NCI-H1092 (cell line): ENCODE measurements at places on chromosomes 3 and 15.

GRCh38 chr15:64443747-64444621 lies 16.4 kb upstream of the ZNF609 start:
- DNase-seq = no peak

- DNase-seq = no peak
These were observed 44.8 kb downstream of the SERPINI1 start for GRCh38 chr3:167780214-167780883.

GRCh38 chr3:183193762-183194689 lies 31.5 kb upstream of the LAMP3 start:
- DNase-seq = peak; percentile 14

DNA sequence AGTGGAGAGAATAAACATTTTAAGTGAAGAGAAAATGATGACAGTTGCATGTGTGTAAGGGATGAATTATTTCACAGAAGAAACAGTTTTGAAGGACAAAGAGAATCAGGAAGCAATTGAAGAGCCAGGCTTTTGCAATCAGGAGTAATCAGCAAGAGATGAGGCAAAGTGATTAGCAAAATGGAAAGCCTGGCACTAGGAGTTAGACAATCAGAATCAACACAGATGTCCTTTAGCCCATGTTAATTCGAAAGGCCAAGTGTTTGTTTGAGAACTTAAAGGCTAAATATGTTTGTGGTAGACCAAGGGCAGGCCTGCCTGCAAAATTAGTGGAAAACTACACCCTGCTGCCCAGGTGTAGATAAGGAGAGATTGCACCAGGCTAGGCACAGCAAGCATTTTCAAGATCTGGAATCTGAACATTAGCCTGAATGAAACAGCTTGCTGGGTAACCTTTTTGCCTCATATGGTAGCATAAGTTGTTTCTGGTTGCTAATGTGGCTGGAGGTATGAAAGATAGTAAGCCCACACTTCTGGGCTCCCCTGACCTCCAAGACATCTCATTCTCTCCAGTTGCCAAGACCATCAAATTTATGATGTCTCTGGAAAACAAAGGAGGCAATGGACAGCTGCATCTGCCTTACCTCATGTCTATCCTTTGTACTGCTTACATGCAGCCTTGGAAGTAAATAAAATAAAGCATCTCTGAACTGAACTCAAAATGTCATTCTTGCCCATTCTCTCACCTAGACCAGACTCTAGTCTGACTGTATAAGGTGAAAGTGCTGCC lies 22.0 kb upstream of the LEKR1 start:
- no peak for DNase-seq

GRCh38 chr3:149796026-149796425 lies 3.7 kb upstream of the ANKUB1 start:
- no peak for DNase-seq

DNA sequence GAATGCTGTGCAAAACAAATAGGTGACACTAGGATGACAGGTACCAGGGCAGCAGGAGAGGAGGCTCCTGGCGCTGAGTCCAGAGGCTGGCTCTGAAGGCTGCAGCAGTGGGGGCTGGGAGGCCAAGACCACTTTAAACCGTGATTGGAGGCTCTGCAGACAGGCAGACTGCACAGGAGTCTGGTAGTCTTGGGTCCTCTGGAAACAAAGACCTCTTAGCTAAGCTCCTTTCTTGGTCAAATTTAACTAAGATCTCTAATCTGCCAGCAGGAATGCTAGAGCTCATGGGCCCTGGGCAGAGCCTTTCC lies 4.4 kb upstream of the MUSTN1 start:
- DNase-seq = no peak

DNA sequence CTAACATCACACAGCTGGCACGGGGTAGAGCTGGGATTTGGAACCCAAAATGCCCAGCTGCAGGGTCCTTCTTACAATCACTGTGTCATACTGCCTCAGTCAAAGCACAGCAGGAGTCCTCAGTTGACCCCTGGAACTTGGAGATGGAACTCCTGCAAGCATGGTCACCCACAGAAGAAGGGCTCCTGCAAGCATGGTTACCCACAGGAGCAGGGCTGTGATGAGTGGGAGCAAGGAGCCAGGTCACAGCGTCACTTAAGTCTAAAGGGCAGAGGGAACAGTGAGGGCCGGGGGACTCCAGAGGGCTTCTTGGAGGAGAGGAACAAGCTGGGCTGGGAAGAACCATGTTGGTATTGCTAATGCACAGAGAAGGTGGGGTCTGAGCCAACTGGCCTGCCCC lies 24.9 kb downstream of the CCDC33 start:
- DNase-seq = no peak

DNA sequence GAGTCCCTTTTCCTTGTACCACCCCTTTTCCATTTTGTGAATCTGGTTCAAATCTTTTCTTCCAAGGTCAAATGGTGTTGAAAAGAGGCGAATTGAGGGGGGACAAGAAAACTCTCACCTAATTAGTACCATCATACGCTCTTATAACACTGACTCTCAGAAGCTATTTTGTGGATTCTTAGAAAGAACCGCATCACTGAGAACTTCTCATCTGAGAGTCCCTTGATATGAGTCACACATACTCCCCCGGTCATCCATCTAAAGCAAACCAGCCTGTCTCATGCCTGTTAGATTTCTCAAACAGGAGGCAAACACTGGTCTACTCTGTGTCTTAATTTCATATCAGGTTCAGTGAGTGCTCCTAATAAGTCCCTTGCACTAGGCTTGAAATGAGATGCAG lies 76.5 kb upstream of the SPRED1 start:
- no peak for DNase-seq
